ENCODE measurements at places on chromosomes 2 and 18.

DNA sequence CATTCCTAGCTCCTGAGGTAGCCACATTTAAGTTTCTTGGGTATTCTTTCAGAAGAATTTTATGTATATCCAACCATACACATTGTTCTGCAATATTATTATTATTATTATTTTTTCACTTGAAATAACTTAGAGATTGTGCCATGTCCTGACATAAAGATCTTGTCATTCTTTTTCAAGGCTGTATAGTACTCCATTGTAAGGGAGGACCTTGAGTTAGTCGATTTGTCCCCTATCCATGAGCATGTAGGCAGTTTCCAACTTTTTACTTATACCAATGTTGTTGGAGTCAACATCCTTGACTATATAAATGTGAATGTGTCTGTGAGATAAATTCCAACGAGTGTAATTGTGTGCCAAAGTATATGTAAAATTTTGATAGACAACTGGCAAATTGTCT lies 891 bp upstream of the EGR4 start:
- DNase-seq: no peak

- no peak for DNase-seq
Observed at GRCh38 chr2:190323406-190323805, 3.8 kb upstream of the HIBCH start.

GRCh38 chr18:31102025-31102684 lies at the start of gene DSC2:
TSS of gene DSC2 (minus strand) at chr18:31102421. CDS start at chr18:31101971, 450 bp downstream.
- peak; percentile 43 for DNase-seq

DNA sequence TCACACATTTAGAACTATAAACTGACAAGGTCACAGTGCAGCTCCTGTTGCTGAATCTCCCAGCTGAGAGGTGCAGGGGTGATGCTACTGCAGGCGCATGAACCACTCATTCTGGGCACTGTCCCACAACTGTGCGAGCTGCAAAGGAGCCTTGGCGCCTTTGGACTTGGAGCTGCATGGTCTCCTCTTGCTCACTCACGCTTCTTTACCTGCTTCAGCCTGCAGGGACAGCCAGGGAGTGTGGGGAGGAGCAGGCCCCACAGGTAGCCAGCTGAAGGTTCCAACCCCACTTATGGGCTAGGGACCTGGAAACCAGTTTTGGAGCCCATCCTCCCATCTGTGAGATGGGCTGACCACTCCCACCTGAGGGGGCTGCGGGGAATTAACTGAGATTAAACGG lies 75.0 kb downstream of the UXS1 start:
- DNase-seq: no peak

DNA sequence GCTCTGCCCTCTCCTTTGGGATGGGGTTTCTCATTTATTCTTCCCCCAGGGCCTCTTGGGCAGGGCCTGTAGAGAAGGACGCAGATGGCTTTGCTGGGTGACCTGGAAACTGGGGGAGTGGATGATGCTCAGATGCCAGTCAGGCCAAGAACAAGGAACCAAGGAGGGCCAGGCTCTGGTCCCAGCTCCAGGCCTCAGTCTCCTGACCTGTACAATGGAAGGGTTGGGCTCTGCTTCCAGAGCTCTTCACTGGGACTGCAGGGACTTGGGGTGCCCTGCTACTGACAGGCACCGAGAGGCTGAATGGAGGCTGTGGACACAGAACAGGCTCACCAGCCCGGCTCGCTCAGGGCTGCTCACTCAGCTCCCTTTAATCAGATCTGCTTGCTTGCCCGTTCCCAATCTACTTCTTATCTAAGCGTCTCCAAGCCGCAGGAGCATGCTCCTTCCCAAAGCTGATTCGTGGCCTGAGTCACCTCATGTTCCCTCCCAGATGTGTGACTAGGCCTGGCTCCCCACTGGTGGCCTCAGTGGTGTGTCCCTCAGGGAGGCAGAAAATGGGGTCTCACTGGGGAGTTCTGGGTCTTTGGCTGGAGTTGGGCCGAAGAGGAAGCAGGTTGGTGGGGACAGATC lies 82.6 kb upstream of the ODC1 start:
- DNase-seq: no peak

- no peak for DNase-seq
Observed at GRCh38 chr2:233990261-233990798, 60.2 kb upstream of the SPP2 start.

GRCh38 chr2:162092658-162093556 lies 18.9 kb upstream of the DPP4 start:
- no peak for DNase-seq

DNA sequence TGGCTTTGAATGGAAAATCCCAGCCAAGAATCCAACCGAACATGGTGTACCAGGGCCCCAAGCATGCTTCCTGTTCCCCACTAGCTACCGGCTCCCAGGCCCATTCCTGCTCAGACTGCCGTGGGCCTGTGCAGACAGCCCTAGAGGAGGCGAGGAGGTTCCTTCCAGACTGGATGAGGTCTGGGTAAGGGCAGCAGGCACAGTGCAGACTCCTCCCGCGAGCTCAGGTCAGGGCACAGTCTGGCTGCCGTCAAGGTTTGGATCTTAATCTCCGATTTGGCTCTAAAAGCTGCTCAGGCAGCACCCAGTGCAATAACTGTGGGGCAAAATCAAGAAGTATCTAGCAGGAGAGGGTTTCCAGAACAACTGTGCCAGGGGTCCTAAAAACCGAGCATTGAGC lies 19.3 kb upstream of the TTR start:
- DNase-seq: no peak

DNA sequence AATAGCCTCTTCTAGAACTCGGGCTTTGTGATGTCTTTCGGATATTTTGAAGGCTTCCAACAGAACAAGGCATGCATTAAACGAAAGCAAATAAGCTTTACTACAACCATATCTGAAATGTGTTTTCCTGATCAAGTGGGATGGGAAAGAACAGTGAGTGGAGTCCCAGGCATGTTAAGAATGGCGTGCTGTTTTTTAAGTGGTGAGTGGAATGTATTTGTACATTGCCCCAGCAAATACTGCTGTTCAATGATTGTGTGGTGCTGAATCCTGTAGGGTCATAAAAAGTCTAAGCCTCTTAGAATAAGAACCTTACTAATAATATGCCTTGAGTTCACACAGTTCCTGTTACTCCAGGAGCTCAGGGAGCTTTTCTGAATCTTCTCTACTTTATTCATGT lies 52.5 kb downstream of the POMC start:
- DNase-seq: no peak

- no peak for DNase-seq
Observed at GRCh38 chr2:207816546-207816945, 46.8 kb upstream of the FZD5 start.

DNA sequence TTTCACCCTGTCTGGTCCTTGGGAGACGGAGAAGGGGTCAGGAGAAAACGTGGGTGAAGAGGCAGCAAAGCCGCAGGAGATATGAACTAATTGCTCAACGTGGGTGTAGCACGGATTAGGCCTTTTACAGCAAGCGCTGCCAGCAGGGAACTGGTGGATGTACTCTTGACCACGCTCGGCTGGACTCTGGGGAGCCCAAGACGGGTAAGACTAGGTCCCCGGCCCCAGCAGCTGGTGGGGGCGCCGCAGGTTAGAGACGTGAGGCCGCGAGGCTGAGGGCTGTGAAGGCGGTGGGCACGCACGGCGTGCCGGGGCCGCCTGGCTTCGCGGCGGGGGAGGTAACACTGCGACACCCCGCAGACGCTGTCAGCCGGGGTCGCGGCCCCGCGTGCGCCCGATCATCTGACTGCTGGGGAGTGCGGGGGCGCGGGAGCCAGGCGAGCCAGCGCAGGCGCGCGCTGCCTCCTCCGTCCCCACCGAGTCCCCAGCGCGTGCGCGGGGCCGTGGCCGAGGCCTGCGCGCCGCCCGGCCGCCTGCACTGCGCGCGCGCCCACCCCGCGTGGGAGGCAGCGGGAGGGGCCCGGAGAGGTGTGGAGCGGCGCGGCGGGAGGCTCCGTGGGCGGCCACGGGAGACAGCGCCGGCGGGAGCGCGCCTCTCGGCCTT lies at the start of gene CLIP4:
TSS of gene CLIP4 (plus strand) at position 470 of the 664 bp plus-strand sequence. CDS start 5,974 bp downstream, outside the sequence.
- peak; percentile 44 for DNase-seq

GRCh38 chr2:10163498-10164486 lies 41.3 kb downstream of the RRM2 start:
- no peak for DNase-seq

DNA sequence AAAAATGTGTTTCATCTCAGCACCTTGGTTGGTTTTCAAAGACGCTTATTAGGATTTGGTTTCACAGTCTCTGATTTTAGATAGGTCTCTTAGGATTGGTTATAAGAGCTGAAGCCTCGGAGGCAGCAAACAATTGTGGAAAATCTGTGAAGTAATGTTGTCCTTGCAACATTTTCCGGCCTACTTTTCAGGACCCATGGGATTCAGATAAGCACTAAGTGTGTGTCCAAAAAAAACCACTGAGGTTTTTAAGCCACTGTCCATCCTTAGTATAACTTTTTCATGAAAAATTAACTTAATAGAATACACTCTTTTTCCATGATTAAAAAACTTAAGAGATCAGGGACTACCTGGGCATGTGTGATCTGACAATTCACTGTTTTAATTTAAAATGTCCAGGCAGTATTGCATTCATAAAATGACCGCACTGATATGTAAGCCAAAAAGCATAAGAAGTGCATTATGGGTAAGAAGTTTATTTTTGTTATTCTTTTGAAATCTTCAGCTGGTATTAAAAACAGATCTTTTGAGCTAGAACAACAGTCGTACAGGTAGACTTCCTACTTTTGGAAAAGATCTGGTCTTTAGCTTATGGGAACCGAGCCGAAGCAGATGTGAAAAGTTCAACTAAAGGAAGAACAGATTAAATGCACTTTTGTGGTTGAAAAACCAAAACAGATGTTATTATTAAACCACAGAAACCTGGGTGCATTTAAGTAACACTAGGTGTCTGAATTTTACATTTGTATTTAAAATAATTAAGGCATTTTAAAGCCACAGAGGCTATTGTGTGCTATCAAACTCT lies 479.4 kb upstream of the ZEB2 start:
- DNase-seq: no peak

- no peak for DNase-seq
Observed at GRCh38 chr2:98548920-98549818, 59.1 kb downstream of the COA5 start.

DNA sequence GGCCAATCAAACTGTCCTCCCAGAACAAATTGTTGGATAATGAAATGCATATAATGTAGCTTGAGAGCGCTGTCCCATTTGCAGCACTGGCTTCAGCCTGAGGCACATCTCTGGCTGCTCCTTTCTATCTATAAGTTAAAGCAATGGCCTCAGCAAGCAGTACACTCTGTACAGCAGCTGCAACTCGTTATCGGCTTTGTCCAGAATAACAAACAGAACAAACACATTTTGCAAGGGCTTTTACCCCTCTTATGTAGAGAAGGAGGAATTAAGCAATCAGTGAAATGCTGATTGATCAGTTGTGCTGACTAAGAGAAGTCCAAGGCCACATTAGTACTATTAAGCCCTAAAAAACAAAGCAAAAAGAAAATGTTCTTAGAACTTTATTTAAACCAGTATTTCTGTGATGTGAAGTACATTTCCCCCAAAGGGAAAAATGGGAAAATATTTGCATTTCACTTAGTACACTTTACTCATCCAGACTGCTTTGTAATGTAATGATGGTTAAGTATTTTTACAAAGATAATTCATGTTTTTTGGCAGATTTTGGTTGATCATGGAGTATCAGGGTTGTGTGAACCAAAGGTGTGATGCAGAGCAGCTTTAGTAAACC lies 15.0 kb upstream of the CPS1 start:
- DNase-seq: no peak

DNA sequence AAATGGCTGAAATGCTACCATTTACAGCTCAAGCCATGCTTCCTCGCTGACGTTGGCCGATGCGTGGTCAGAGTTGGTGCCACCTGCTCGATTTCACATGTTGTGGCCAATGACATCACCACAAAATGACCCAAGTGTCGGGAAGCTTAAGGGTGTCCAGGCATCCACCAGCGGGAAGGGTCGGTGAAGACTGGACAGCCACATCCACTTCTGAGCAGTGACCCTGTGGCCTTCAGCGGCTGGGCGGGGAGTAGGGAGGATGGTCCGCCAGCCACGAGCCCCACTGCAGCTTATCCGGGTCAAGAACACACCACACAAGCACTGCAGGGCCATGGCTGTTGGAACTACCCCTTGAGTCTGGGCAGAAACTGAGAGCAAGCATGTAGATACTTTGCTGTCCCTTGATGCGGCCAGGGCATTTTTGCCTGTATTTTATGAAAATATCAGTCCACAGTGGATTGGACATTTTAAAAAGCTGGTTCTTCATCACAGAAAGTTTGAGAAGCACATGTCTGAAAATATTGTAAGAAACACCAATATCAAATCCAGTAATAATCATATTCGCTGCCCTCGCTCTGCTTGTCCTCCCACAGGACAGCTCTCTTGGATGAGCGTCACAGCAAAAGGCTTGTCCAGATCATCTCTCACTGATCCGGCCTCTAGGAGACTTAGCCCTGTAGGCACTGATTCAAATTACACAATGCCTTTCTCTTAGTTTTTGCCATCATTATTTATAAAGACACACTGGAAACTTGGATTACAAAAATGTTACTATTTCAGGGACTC lies 174.0 kb downstream of the TWIST2 start:
- no peak for DNase-seq

GRCh38 chr2:28809927-28810326 lies 707 bp upstream of the SPDYA start:
- no peak for DNase-seq

GRCh38 chr18:45664824-45665763 lies 49.8 kb downstream of the SLC14A2 start:
- DNase-seq: peak; percentile 80

- DNase-seq: no peak
Observed at GRCh38 chr2:12918835-12919445, 202.2 kb downstream of the TRIB2 start.

DNA sequence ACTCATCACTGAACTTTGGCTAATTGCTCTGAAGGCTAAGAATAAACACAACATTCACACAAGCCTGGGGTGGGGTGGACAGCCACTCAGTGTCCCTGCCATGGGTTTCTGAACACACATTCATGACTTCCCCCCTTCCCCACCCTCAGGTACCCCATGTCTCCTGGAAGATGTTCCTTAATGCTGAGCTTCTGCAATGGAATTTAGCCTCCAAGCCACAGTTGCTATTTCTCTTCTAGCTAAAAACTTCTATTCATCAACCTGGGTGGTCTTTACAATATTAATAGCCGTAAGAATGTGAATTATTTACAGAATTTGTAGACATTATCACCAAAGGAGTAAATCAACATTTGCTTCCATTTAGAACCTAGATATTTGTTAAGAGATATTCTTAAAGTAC lies 175.1 kb downstream of the ACKR3 start:
- DNase-seq: no peak

- DNase-seq: no peak
Observed at GRCh38 chr2:32012872-32013271, 2.1 kb upstream of the MEMO1 start.
